ENCODE measurements at places on chromosomes 16 and 17. TPM values are rescaled to one million over a fixed set of nuclear protein-coding genes. Genes with fewer than 3 reads are reported as not detected.

DNA sequence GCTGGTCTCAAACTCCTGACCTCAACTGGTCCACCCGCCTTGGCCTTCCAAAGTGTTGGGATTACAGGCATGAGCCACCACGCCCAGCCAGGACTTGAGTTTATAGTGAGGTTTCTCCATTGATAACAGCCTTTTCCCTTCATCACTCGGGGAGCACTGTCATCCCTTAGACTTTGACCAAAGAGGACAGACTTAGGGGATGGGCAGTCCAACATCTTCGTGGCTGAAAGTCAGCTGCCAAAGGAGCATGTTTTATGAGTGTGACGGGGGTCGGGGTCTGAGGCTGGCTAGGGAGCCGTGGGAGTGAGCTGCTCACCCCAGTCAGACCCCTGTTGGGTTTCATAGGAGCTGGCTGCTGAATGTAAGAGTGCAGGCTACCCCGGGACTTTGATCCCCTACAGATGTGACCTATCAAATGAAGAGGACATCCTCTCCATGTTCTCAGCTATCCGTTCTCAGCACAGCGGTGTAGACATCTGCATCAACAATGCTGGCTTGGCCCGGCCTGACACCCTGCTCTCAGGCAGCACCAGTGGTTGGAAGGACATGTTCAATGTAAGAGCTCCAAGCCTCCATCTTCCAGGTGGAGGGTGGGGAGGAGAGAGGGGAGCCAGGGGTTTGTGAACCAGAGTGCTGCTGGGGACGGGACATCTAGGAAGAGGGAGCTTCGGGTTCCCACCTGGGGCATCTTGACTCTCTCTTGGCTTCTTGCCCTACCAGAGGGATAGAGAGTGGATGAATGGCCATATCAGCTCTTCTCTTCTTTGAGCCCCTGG, 3.1 kb downstream of the DHRS11 start:
- no peak for ATAC-seq

DNA sequence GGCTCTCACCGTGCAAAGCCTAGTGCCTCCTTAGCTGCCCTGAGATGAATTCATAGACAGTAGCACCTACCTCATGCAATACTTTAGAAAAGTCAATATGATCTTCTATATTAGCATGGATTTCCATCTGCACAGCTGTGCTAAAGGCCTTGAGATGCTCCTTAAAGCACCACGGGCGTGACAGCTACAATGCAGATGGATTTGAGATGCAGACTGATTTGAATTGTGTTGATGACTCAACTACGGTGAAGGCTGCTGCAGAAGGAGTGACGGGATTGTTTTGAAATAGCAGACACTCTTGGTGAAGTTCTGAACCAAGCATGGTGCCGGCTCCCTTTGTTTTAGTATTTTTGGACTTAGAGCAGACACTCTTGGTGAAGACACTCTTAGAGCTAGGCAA, 88.2 kb downstream of the SPECC1 start:
- no peak for ATAC-seq

DNA sequence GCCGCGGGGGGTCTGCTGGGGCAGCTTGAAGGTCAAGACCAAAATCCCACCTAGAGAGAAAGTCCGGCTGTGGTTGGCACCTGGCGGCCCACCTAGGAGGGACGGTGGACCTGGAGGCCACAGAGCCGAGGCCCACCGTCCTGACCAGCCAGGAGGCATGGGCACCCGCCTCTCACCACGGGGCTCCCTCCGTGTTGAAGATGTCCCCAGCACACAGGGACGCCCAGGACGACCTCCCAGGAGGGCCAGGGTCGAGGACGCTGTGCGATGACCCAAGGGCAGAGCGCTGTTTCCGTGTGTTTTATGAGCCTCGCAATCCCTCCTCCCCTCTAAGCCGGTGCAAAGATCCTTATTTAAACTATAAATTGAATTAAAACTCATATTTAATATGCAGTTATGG, 131.2 kb downstream of the C16orf95 start:
- ATAC-seq: no peak

Gene COPZ2
- 40.6 TPM for total RNA-seq

Gene RHBDF2
- 7.3 TPM for total RNA-seq

Data from gastroesophageal sphincter (tissue), 4 donors.